ENCODE measurements at places on chromosomes 4 and X. TPM values are rescaled to one million over a fixed set of nuclear protein-coding genes. Genes with fewer than 3 reads are reported as not detected.

DNA sequence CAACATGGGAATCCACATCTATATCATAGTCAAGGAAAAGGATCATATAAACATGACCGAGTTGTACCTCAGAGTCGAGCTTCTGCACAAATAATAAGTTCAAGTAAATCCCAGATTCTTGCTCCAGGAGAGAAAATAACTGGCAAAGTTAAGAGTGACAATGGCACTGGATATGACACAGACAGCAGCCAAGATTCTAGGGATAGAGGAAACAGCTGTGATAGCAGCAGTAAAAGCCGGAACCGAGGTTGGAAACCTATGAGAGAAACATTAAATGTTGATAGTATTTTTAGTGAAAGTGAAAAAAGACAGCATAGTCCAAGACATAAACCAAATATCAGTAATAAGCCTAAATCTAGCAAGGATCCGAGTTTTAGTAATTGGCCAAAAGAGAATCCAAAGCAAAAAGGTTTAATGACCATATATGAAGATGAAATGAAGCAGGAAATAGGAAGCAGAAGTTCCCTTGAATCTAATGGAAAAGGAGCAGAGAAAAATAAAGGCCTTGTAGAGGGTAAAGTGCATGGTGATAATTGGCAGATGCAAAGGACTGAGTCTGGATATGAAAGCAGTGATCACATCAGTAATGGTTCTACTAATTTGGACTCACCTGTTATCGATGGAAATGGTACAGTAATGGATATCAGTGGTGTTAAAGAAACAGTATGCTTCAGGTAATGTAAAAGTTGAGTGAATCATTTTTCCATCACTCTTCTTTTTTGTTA is 50.4 kb downstream of the FABP2 start:
- no peak for DNase-seq

Gene ARHGEF6
- 44.2 TPM for total RNA-seq

Gene HPSE
- total RNA-seq: 1.3 TPM

GRCh38 chrX:135629342-135629741 is 84.1 kb upstream of the CT45A1 start:
- no peak for DNase-seq

DNA sequence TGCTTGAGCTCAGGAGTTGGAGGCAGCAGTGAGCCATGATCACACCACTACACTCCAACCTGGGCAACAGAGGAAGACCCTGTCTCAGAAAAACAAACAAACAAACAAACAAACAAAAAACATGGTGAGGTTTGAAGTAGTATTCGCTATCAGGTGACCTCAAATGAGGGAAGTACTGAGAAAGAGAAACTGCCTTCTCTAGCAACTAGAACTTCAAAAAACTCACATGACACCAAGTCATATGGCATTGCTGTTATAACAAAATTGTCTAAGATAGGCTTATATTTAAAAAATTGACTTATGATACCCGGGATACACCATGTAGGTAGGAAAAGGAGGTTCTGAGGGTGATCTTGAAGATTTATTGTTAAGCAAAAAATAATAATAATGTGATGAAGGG is 10.3 kb downstream of the MPP1 start:
- no peak for DNase-seq

GRCh38 chr4:89196056-89196674 is 84.8 kb downstream of the TIGD2 start:
- no peak for DNase-seq

DNA sequence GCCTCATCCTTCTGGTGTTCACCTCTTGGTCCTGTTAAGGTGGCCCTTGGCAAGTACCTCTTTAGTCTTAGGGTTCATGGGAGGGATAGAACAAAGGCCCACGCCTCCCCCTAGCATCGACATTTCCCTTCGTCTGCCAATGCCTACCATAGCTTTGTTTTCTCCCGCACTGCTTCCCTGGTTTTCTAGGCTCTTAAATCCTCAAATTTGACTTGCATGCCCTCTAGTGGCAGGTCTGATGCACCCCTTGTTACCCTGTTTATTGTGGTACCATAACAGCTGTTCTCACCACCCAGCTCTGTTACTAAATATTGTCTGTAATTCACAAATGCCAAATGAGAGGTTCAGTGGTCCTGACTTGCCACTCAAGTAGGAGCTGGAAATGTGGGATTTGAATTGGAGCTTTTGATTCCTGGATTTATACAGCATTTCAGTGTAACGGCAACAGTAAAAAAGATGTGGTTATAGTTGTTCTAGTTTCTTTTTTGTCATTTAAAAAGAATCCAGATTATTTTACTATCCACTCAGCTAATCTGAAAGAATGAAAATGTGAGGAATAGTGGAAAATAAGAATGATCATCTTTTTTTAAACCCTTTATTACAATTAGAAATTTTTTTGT is 100.1 kb downstream of the REPS2 start:
- peak; percentile 42 for DNase-seq

Gene GAGE12H
- total RNA-seq: not detected

GRCh38 chrX:46573331-46573891 is at the start of gene CHST7:
CHST7 (plus strand) TSS chrX:46573765; CDS start chrX:46573932, 167 bp downstream.
- DNase-seq: peak; percentile 89

DNA sequence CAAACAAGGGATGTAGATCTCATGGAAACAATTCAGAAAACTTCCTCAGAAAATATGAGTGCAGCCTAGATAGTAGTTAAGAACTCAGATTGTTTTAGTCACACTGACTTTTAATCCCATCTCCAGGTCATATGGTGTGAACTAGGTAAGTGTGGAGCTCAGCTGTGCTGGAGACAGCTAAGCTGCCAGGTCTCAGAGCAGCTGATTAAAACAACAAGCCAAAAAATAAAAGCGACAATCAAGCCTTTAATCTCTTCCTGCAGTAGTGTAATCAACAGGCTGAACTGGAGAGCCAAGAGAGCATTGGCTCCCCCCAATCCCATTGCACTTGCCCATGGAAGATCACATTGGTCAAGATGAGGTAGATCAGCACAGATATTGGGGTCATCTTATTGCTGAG is 98.3 kb upstream of the ATOH1 start:
- DNase-seq: no peak

DNA sequence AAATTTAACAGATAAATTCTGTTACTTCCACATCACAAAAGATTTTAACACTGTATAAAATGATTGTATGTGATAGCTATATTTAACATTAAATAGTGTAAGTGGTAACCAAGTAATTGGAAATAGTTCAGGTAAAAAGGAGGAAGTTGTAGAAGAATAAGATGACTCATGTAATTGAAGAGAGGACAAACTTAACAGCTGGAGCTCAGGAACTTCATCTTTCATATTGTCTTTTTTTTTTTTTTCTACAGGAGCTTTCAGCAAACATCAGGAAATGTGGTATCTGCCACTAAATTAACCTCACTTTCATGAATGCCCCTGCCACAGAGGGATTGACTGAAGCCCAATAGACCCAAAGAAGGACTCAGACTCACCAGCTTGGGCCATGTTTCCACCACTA is 188.4 kb upstream of the VEGFC start:
- no peak for DNase-seq

Gene TLR2
- total RNA-seq: 4.0 TPM

DNA sequence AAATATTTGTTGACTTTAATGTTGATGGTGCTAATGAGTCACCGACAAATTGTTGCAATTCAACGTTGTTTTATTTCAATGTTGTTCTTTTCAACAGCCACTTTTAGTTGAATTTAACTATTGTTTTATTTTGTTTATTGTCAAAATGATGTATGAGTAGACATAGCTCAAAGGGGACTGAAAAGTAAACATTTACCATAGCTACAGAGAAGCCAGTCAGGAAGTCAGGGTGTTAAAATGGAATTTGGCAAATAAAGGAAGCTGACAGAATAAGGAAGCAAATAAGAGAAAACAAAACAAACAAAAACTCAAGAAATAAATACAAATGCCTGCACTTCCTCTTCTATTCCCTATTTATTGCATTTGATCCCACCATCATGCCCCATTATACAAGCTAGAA is 648.4 kb upstream of the HTR2C start:
- DNase-seq: no peak

Gene PCDH7
- total RNA-seq: 53.4 TPM

Gene DCAF4L1
- total RNA-seq: 0.32 TPM

DNA sequence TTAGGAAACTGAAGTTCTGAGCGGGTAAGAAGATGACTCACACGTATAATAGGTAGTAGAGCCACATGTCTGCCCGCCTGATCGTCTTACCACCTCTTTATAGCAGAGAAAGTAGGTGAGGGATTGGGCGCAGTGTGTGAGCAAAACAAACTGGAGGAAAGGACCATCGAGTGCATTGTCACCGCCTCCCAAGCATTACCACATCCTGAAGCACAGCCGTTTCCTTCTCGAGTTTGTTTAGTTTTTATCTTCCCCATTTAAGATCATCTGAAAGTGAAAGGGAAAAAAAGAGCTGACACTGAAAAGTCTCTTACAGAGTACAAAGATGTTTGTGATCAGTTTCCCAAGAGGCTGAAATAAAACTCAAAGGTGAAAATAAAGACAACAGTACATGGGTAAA is 14.8 kb downstream of the PDK3 start:
- no peak for DNase-seq

DNA sequence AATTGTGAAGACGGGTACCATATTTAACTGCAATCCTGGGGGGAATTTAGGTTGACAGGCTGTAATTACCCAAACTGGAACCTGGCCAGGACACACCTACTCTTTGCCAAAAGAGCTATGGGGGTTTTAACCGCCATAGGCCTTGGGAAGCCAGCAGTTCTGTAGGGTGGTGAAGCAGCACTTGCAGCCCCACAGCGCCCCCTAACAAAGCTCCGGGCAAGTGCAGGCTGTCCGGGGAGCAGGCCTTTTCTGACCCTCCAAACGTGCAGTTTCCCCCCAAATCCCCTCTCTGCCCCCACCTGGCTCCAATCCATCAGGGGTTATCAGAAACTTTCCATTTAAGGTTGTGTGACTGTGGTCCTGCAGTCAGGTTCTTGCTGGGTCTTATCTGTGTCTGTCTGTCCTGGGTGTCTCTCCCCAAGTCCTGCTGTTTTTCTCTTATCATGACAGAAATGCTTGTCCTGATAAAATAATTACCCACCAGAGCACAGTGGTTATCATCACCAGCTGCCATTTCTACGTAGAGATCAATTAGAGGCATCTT is 350.9 kb downstream of the MID1IP1 start:
- DNase-seq: peak; percentile 58

Gene GAGE1
- not detected for total RNA-seq

- peak; percentile 26 for DNase-seq
Observed at GRCh38 chrX:120309873-120310705, 1.2 kb downstream of the TMEM255A start.

GRCh38 chrX:139890991-139891700 is 41.7 kb downstream of the ATP11C start:
- DNase-seq: no peak

Gene MSX1
- total RNA-seq: 4.1 TPM

Gene BMP3
- not detected for total RNA-seq

DNA sequence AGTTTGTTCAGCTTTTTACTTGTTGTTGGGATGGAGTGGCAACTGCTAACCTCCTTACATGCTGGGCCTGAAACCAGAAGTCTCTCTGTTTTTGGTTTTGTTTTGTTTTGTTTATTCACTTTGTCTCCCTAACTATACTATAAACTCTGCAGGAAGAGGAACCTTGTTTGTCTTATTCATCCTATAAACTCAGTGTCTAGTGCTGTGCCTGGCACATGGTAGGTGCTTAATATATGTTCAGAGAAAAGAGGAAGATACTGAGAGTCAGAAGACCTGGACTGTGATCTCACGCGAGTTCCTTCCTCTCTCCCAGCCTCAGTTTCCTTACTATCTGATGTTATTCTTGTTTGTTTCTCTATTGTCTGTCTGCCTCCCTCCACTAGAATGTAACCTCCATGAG is 71.3 kb downstream of the PRPS1 start:
- no peak for DNase-seq

Gene UGDH
- total RNA-seq: 13.7 TPM

DNA sequence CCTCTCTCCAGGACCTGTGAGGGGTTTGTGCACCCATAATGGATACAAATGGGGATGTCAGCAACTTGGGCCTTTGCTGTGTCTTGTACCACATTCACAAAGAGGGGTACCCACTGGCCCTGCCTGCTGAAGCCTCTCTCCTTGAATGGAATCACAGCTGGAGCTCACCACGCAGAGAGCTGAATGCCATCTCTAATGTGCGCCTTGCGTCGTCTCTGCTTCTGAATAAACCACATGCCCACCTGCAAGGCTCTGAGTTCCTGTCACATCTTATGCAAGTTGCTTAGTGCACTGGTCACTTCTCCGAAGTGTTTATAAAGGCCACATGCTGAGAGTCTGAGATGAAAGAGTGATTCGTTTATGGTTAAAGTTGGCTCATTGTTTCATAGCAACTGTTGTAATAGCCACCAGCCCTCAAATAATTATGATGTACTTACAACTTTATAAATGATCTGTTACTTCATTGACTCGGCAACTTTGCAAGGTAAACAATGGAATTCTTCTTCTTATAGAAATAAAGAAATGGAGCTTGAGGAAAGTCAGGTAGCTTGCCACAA is 6.2 kb upstream of the PUDP start:
- no peak for DNase-seq

Gene ABCG2
- total RNA-seq: 0.97 TPM

GRCh38 chr4:44313702-44314101 is 134.9 kb downstream of the KCTD8 start:
- DNase-seq: no peak

DNA sequence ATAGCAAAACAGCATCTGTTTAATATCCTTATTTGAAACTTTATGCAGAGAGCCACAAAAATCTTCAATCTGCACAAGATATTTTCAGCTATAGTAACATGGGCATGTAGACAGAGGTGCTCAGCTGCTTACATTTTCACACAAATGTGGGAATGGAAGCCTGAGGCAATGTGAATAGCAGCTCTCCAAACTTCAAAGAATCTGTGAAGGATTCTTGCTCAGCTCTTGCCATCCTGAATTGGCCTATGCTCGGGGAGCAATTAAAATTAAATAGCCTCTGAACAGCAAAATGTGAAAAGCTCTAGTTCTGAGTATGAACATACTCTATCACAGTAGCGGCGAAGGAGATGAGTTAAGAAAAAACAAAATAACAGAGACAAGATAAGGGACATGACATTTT is 1523.8 kb downstream of the PCDH7 start:
- DNase-seq: no peak

Gene TCEAL6
- total RNA-seq: not detected

Gene GABRQ
- total RNA-seq: not detected

DNA sequence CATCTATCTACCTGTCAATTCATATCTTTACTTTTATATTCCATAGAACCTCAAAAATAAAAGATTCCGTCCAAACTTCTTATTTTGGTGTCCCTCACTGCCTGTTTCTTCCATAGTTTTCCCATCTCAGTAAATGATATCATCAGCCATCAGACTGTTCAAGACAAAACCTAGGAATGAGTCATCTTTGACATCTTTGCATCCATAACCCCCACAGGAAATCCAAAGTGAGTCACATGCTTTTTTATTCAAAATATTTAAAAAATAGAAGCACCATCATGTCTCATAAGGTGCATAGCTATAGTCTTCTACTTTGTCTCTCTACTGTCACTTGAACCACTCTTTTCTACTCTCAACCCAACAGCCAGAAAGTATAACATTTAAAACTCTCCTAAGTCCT is 29.9 kb upstream of the CXXC4 start:
- DNase-seq: no peak

DNA sequence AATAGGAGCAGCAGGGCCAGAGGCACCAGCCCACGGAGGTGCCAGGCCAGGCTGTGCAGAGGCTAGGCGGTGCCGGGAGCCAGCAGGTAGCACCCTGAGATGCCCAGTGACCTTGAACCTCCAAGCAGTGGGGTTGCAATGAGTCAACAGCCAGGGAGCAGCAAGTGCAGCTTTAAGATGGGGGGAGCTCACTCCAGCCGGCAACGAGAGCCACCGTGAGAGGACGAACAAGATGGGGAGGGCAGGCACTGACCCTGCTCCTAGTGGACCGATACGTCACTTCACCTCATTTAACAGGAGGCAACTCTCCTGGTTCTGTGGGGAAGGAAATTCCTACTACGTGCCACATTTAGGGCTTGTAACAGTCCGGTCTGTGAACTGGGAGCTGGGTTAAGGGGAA is 4.8 kb downstream of the LETM1 start:
- no peak for DNase-seq

Gene CYP4V2
- total RNA-seq: 28.3 TPM
